ENCODE measurements at places on chromosomes 4 and X.

GRCh38 chr4:153523941-153524386 lies 57.8 kb downstream of the TMEM131L start:
- DNase-seq, result no peak

GRCh38 chr4:101794806-101795205 lies 4.3 kb downstream of the BANK1 start:
- DNase-seq, result peak; percentile 57

DNA sequence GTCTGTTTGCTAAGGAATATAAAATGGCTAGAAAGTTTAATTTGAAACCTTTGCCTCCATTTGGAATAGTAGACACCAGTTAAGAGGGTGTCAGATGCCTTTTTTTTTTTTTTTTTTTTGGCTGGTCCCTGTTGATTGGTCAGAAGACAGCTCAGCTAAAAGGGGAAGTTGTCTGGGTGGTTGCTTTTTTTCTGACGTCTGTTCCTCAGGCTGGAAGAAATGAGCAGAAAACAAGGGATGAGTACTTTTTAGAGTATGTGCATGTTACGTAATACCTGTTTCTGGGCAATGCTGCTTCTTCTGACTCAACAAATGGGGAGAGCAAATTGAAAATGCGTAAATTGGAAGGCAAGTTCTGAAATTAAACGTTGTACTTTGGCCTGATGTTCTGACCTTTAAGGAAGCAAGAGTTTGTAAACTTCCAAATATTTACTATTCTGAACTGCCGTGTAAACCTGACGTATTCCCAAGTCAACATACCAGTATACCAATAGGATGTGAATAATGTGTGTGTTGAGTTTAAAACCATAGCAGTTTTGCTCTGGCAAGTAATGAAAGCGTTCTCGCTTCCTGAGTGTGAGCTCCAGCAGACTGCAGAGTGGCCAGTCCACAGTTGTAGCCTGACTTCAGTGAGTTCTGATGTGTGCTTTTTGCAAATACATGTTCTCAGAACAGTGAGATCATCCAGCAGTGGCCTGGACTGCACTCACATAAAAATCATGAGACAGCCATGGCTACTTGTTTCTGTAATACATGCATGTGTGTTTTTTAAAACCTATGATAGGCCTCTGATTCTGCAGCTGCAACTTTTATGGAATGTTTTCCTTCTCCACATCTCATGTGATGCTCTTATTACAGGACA lies 1.7 kb downstream of the SAT1 start:
- DNase-seq, result peak; percentile 76

DNA sequence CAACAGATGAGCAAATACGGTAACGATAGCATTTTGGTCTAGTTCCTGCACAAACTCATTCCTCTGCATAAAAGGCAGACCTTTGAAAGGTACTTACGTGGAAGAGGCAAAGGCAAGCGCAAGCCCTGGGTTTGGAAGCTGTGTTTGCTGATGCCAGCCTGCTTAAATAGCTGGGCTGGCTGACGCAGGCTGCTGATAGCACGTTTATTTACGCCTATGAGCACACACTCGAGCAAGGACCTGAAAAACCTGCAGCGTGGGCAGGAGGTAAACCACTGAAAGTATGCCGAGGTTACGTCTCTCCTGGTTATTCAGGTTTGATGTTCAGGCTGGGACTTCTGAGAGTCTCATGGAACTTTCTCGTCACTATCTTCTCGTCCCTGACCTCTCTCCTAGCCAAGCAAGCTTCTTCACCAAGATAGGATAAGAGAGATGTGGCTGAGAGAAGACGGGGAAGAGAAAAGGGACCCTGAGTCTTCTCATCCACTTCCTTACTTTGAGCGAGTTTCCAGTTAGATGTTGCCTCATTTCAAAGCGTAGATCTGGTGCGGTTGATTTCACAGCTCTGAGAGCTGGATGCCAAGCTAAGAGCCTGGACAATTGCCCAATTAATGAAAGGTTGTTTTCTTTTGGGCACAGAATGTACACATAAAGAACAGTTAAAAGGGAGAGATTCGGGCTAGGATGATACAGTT lies at the start of gene HOPX:
Gene HOPX (minus strand): TSS at position 139 of the 695 bp plus-strand sequence. CDS start 23,480 bp downstream, outside the sequence.
- no peak for DNase-seq

DNA sequence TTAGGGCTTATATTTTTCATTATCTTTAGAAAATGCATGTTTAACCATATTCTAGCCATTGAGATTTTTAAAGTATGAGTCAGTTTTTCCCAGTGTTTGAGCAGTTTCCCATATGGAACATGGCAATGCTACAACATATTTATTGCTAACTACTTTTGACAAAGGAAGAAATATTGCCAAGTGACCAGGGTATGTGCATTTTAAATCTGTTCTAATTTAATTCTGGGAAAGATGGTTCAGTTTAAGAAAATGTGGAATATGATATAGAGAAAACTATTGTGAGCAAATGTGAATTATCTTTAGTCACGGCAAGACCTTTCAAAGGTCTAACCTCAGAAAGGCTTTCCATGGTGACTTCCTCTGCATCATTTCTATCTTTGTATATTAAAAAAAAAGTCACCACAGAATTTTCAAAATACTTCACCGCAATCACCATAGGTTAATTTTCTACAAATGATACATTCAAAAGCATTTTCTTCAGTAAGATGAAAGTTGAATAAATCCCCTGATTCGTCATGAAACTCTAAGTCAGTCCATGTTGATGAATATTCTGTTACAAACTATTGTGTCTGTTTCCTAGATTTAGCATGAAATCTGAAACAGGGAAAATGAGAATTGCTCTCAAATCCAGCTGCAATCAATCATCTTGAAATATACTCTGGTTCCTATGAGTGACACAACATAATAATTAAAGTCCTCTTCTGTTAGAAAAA lies 2349.0 kb upstream of the TENM3 start:
- DNase-seq, result peak; percentile 94

- DNase-seq, result no peak
These were observed 93.7 kb downstream of the RTL5 start for GRCh38 chrX:72038016-72038415.

DNA sequence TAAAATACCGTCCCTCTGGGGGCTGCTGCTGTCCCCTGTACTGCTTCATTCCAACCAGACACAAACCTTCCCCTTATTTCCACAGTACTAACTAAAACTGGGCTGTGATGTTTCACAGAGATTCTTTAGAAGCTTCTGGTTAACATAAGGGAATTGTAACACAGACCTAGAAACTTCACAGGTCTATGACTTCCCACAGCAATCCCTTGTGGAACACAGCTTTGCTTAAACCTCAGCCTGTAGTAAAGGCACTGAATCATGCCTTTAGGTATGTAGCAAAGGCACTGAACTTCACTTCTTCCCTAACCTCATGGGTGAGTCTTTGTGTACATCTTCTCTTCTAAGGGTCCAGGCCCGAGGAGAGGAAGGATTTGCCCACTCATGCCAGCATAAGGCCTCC lies 49.4 kb downstream of the SPINK2 start:
- DNase-seq, result peak; percentile 35

DNA sequence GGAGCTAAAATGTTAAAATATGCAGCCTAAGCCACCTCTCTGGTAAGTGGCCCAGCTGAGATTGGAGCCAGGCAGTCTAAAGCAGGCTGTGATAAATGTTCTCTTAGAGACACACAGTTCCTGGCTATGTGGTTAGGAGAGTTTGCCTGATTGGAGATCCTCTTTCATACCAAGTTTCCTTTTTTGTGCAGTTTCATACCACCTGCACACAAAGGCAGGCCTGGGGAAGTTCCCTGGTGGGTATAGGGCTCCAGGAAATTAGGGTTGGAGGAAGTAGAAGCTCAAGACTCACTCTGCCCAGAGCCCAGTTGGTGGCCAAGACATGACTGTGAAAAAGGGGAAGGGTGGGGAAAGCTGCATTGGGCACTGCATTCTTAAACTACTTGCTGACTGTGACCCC lies 16.9 kb downstream of the CYBB start:
- no peak for DNase-seq

- DNase-seq, result no peak
These were observed 436.6 kb downstream of the C4orf33 start for GRCh38 chr4:129532573-129532972.

DNA sequence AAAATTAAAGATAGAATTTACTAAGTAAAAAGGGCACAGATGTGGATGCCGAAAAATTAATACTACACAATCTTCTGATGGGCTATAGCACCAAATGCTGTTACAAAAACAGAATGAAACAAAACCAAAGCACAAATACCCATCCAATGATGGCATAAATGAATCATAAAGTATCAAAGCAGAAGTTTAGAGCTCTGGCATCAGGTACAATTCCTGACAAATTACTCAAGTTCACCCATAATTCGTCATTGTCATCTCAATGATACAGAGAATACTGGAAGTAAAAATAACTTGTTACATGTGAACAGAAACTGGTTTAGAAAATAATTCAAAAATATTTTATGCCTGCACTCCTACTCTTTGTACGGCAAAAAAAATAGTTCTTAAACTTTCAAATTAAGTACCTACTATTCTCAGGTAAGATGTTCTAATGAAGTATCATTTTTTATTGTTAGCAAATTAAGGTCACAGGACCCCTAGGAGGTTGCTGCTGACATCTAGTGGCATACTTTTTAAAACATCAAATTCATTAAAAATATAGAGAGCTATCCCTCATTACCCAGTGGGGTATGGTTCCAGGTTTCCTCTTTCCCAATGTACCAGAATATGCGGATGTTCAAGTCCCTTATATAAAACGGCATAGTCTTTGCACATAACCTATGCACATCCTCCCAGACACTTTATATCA lies 126.1 kb downstream of the INPP4B start:
- DNase-seq, result peak; percentile 29

GRCh38 chr4:114941503-114941902 lies 171.9 kb downstream of the NDST4 start:
- no peak for DNase-seq

- no peak for DNase-seq
These were observed 10.3 kb downstream of the GPR174 start for GRCh38 chrX:79154596-79155359.

- DNase-seq, result no peak
These were observed 16.0 kb downstream of the GSPT2 start for GRCh38 chrX:51759055-51759839.

DNA sequence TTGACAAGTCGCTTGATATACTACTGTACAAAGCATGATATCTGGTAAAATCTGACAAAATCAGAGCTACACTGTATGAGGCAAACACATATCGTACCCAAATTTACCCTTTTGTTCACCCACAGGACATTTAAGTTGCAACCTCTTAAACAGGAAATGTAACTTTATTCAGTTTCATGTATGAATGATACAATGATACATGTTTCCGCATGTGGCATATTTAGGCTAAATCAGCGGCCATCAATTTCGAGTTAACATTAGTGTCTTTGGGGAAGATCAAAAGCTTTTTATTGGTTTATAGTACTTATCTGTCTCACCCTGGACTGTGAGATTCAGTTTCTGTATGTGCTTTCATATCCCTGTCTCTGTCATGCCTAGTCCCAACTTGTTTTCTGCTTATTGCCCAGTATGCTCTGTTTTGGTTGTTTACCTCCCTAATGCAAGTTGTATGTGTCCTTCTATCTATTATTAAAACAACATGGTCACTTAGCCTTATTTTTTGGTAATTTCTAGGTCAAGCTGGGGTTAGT lies 97.3 kb upstream of the HPRT1 start:
- no peak for DNase-seq

GRCh38 chrX:55489314-55490009 lies at the start of gene USP51:
Gene USP51 (minus strand): TSS chrX:55489848. CDS start chrX:55488939, 909 bp downstream.
- DNase-seq, result peak; percentile 11

DNA sequence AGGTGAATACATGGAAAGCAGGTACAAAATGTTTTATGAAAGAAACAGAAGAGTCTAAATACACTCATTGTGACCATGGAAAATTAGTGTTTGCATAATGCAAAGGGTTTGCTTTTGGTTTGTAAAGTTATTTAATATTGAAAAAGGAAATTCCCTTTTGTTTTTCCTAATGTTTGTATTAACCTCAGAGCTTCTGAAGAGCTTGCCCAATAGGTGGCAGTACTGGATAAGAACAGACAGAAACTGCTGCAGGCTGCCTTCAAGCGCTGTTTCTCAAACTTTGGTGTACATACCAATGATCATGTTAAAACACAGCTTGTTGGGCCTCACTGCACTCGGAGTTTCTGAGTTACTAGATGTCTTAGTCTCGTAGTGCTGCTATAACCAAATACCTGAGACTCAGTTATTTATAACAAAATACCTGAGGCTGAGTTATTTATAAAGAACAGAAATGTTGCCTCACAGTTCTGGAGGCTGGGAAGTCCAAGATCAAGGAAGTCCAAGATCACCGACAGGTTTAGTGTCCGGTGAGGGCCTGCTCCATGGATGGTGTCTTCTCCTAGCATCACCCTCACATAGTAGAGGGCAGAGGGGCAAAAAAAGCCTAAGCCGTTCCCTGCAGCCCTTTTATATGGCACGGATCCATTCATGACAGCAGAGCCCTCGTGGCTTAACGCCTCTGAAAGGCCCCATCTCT lies 54.2 kb downstream of the SUPT20HL2 start:
- DNase-seq, result peak; percentile 71

DNA sequence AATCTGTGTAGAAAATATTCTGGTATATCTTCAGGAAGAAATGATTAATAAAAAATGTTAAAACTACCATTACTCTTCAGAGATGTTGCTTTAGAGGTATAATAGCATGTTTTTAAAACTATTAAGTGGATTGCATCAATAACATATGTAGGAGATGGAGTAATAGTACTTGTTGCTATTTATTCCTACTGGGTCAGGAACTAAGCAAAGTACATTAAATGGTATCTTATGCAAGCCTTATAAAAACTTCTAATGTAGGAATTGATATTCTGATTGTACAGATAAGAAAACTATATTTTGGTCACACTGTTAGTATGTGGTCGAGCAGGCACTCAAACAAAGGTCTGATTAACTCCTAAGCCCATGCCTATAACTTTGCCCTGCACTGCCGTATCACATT lies 31.4 kb upstream of the PDLIM5 start:
- no peak for DNase-seq

DNA sequence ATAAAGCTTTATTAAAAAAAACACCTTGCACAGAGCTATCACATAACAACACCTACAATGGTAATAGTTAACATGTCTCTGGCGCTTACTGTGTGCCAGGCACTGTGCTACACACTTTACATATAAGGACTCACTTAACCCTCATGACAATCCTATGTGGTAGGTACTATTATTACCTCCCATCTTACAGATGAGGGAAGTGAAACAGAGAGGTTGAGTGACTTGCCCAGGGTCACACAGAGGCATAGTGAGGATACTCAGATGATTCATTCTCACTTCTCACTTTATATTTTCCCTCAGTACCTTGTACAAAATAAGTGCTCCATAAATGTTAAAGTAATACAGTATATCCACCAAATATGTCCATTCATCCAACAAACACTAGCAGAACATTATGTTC lies 43.4 kb upstream of the IQSEC2 start:
- DNase-seq, result no peak

GRCh38 chr4:21882051-21882839 lies 66.3 kb downstream of the KCNIP4 start:
- peak; percentile 30 for DNase-seq

GRCh38 chr4:14903321-14903720 lies 99.0 kb upstream of the CPEB2 start:
- no peak for DNase-seq

DNA sequence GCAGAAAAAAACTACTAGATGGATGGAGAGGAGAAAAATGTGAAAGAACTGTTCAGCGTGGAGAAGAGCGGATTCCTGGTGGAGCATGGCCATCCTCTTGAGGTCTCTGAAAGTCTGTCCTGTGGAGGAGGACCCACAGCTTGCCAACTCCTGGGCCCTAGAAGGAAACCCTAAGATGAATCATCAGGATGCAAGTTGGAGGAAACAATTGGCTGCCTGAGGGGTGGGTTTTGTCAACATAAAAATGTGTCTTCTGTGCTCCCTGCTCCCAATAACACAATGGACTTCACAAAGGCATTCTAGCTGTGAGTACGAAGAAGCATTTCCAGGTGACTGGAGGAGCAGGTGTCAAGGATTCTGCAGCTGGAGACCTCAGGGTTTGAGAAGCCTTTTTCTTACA lies 37.2 kb downstream of the CNGA2 start:
- DNase-seq, result no peak

- no peak for DNase-seq
These were observed 73.6 kb downstream of the EGF start for GRCh38 chr4:109985993-109986974.
